Right lobe of liver (tissue), 6 donors: ENCODE measurements at places on chromosomes 16 and 17.

DNA sequence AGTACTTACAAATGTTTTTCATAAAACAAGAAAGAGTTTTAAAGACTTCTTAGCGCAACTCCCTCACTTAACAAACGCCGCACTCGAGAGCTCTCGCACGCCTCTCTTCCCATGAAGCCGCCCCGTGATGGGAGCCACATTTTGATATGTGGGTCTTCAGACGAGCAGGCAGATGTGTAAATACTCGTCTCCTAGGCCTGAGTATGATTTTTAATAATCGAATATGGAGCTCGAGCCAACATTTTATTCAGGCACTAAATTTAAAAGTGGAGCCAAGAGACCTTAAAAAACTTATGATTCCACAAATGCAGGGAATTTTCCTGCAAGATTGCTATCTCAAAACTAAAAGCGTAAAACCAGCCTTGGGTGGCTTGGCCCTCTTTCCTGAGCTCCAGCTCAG is 55.4 kb downstream of the IRX6 start:
- DNase-seq = no peak
- H3K4me3 ChIP-seq = no peak overlapping the region
- H3K27me3 ChIP-seq = no peaks in the 10 kb centered on the region
- H3K27ac ChIP-seq = no peak overlapping the region
- no peaks in the 10 kb centered on the region for H3K4me1 ChIP-seq

DNA sequence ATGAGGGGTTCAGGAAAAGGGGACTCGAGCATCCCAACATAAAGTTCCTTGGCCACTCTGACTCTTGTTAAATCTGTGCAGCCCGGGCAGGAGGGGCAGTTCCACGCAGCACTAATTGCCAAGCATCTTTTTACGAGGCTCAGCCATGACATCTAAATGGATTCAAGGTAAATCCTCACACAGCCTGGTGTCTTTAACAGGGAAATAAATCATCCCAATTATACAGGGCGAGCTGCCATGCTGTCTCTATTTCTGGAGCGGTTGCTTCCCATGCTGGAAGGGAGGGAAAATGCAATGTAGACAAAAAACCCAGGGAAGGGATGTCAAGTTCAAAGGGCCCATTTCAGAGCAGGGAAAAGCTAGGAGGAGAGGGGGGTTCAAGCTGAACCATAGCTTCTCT is 110.0 kb downstream of the GAS7 start:
- no peaks in the 10 kb centered on the region for H3K27me3 ChIP-seq
- no peak overlapping the region for H3K4me3 ChIP-seq
- no peak for DNase-seq
- no peaks in the 10 kb centered on the region for H3K36me3 ChIP-seq

DNA sequence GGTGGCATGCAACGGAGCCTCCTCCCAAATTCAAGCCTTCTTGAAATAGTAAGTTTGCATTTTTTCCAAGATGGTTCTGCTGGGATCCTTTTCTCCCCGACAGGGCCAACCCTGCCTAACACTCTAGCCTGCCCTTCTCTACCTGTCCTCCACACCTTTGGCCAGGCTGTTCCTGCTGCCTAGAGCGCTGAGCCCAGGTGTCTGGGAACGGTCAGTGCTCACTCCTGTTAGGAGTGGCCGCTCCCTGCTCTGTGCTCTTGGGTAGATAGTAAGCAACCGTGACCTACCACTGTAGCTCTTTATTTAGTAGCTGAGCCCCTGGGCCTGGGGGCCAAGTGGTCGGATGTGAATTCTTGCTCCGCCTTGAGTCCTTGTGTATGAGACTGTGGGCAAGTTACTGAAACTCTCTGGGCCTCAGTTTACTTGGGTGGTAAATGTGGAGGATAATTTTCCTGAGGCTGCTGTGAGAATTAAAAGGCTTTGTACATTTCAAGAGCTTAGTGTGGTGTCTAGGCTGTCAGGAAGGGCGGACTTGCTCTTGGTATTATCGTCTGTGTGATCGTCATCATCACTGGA is 44.0 kb upstream of the GSE1 start:
- H3K27me3 ChIP-seq = no peaks in the 10 kb centered on the region
- H3K4me3 ChIP-seq = no peak overlapping the region
- peaks cover 40% of the 10 kb centered on the region for H3K4me1 ChIP-seq
- no peaks in the 10 kb centered on the region for H3K36me3 ChIP-seq
- no peak for DNase-seq

- H3K4me1 ChIP-seq = no peaks in the 10 kb centered on the region
- DNase-seq = peak; percentile 47
- H3K27ac ChIP-seq = no peak overlapping the region
- H3K36me3 ChIP-seq = no peaks in the 10 kb centered on the region
- H3K4me3 ChIP-seq = peak overlapping the region; percentile 35
- no peaks in the 10 kb centered on the region for H3K27me3 ChIP-seq
Observed at GRCh38 chr16:17469741-17470181, 999 bp downstream of the XYLT1 start.

DNA sequence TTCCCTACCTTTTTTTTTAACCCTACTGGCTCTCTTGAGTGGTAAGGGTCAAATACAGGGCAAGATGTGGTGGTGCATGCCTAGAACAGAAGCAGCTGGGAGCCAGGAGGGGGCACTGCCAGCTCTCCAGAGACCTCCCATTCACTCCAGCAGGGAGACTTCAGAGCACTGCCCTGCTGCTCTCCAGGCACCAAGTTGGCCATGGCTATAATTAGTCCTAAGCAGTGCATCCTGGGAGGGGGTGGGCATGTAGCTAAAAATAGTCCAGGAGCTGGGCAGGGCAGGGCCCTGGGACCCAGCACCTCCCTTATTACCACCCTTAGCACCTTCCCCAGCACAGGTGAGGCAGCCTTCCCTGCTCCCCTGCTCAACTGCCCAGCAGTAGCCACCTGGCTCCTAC is 3.5 kb downstream of the CORO6 start:
- H3K4me1 ChIP-seq = no peaks in the 10 kb centered on the region
- H3K4me3 ChIP-seq = no peak overlapping the region
- H3K27me3 ChIP-seq = peaks cover 13% of the 10 kb centered on the region
- no peak for DNase-seq
- H3K36me3 ChIP-seq = no peaks in the 10 kb centered on the region

DNA sequence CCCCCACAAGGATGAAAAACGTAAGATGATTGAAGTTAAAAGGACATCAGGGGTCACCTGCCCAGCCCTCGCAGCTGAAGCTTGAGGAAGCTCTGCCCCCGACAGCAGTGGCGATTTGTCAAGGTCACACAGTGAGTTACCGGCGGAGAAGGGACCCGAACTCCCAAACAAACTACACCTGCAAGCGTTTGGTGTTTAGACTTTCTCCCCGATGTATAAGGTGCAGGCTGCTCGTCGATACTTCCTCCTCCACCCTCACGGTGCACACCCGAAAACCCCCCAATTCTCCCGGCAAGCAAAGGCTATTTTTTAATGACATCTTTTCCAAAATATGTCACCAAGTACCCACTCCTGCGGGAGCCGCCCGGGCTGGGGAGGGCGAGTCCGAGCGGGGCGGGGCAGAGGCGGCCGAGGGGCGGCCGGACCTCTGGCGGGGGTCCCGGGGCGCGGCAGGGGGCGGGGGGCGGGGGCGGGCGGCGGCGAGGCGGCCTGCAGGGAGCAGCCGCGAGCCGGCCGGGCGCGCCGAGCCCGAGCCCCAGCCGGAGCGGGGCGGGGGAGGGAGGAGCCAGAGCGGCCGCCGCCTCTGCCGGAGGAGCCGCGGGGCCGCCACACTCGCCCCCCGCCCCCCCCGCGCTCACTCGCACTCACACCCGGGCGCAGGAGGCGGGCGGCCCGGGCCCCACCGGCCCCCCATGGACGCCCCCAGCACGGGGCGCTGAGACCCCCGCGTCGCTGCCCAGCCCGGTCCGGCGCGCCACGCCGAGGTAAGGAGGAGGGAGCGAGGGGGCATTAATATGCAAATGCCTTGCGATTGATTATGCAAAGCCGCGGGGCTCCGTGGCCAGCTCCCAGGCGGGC is at the start of gene THRA:
Gene THRA (plus strand): TSS at position 637 of the 858 bp plus-strand sequence. CDS start 11,524 bp downstream, outside the sequence.
- peak within 1 kb of the TSS; percentile 84 for H3K27ac ChIP-seq
- peak; percentile 82 for DNase-seq
- H3K4me3 ChIP-seq = peak within 1 kb of the TSS; percentile 94
- H3K36me3 ChIP-seq = no peaks in the 10 kb centered on the region

DNA sequence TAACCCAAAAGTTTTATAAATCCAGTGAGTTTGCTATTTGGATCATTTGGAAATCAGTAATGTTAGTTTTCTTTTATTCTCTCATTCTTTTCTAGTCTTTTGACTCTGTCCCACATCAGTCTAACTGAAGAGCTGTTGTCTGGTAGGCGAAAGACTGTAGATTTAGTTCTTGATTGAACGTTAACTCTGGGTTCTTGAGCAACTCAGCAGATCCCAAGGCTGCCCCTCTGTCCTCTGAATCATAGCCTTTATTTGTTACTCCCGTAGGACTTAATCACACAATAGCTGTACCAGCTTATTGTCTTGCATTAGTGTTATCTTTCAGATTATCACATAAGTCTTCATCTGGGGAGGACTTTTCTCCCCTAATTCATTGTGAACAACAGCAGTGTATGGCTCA is 119.3 kb upstream of the TOM1L1 start:
- no peak overlapping the region for H3K27ac ChIP-seq
- no peak overlapping the region for H3K4me3 ChIP-seq
- H3K36me3 ChIP-seq = no peaks in the 10 kb centered on the region
- DNase-seq = no peak

DNA sequence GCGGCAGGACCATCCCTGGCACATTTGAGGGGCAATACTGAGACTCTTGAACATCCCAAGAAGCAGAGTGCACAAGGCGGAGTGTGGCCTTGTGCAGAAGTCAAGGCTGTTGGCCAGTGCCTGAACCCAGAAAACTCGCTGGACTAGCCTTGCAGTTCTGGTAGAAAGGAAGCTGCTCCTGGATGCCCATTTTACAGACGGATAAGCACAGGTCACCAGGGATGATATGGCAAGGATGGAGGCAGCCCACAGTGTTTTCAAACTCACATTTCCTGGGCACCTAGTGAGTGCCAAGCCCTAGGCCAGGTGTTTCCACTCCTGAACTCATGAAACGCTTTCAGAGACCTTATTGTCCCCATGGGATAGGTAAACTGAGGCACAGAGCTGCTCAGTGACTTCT is 1.7 kb upstream of the MAP2K3 start:
- H3K27me3 ChIP-seq = no peaks in the 10 kb centered on the region
- no peaks in the 10 kb centered on the region for H3K4me1 ChIP-seq
- H3K4me3 ChIP-seq = no peak overlapping the region
- no peaks in the 10 kb centered on the region for H3K36me3 ChIP-seq

GRCh38 chr17:42002792-42003301 is 14.4 kb downstream of the DNAJC7 start:
- no peak for DNase-seq
- no peak overlapping the region for H3K27ac ChIP-seq
- peaks cover 10% of the 10 kb centered on the region for H3K36me3 ChIP-seq
- no peaks in the 10 kb centered on the region for H3K27me3 ChIP-seq
- no peak overlapping the region for H3K4me3 ChIP-seq

DNA sequence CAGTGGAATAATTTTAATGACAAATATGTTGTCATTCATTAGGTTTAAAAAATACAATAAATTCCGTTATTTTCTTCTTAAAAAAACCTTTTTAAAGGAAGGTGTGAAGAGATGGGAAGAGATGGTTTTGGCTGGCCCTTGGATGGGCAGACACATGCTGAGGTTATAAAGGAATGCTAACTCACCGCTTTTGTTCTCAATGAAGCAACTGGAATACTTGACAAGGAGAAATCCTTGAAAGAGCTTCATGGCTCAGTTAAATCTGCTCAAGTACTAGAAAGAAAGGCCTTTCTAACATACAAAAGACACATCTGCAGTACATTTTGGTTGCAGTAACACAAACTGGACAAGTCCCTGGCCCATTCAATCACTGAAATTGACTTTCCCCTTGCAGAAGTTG is 158.3 kb upstream of the KCNJ16 start:
- H3K4me1 ChIP-seq = no peaks in the 10 kb centered on the region
- no peaks in the 10 kb centered on the region for H3K36me3 ChIP-seq
- no peak for DNase-seq
- no peak overlapping the region for H3K4me3 ChIP-seq
- H3K27ac ChIP-seq = no peak overlapping the region

- no peaks in the 10 kb centered on the region for H3K27me3 ChIP-seq
- DNase-seq = no peak
- no peaks in the 10 kb centered on the region for H3K36me3 ChIP-seq
- no peaks in the 10 kb centered on the region for H3K4me1 ChIP-seq
- H3K4me3 ChIP-seq = no peak overlapping the region
Observed at GRCh38 chr17:2995886-2996809, 67.3 kb downstream of the OR1D5 start.

DNA sequence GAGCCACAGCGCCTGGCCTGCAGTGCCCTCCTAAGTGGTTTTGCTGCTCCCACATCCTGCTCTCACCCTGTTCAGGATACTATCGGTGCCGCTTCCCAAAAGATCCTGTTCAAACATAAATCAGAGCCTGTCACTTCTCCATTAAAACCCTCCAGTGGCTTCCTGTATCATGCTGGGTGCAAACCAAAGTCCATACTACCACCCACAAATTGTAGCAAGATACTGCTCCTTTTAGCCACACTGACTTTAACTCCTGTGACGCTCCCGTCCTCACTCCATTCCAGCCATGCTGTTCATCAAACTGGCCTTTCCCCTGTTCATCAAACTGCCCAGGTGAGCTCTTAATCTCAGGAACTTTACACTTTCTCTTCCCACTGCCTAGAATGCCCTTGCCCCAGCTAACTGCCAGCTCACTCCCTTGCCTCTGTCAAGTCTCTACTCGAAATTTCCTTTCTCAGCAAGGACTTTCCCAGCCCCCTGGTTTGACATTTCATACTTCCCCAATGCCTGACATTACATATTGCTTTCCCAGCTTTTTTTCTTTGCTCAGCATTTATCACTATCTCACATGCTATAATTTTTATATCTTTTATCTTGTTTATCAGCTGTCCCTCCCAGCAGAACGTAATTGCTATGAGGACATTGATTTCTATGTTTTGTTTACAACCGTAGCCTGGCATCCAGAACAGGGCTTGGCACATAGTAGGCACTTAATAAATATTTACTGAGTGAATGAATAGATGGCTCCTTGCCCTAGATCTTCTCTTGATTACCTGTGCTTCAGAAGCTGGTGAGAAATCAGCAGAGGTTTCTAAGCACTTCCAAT is 44.3 kb upstream of the SMURF2 start:
- no peak for DNase-seq
- H3K4me1 ChIP-seq = no peaks in the 10 kb centered on the region
- no peak overlapping the region for H3K27ac ChIP-seq
- no peak overlapping the region for H3K4me3 ChIP-seq
- no peaks in the 10 kb centered on the region for H3K27me3 ChIP-seq

- H3K27me3 ChIP-seq = no peaks in the 10 kb centered on the region
- no peak for DNase-seq
- peak overlapping the region; percentile 99 for H3K4me3 ChIP-seq
- peaks cover 8% of the 10 kb centered on the region for H3K36me3 ChIP-seq
- H3K4me1 ChIP-seq = no peaks in the 10 kb centered on the region
Observed at GRCh38 chr17:39200957-39201510, 951 bp downstream of the RPL19 start.

GRCh38 chr16:81442220-81442915 is 2.2 kb upstream of the CMIP start:
- peaks cover 11% of the 10 kb centered on the region for H3K4me1 ChIP-seq
- H3K27ac ChIP-seq = no peak overlapping the region
- H3K27me3 ChIP-seq = no peaks in the 10 kb centered on the region
